Stimulated activated CD4-positive, alpha-beta T cell treated with anti-CD3 and anti-CD28 coated beads, Interleukin-15, amount 100 ng/mL, for 1 hour (primary cell): ENCODE measurements at places on chromosomes 7 and 10.

DNA sequence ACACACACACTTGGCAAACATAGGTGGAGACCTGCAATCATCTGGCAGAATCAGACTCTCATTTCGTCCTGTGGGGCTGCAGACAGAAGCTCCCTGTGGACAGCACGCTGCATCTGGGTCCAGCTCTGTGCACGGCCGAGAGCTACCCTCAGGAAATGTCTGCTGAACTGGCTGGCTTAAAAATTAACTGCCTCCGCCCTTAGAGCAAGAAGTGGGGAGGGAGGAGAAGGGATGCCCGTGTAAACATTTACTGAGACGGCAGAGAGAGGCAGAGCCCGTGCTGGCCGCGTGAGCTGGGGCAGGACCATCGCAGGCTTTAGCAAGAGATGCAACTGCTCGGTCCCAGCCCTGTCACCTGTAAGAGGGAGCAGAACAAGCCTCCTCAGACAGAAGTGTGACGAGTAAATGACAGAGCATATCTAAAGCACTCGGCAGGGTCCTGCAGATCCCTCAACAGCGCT lies 81.8 kb downstream of the TNS3 start:
- DNase-seq, result no peak

DNA sequence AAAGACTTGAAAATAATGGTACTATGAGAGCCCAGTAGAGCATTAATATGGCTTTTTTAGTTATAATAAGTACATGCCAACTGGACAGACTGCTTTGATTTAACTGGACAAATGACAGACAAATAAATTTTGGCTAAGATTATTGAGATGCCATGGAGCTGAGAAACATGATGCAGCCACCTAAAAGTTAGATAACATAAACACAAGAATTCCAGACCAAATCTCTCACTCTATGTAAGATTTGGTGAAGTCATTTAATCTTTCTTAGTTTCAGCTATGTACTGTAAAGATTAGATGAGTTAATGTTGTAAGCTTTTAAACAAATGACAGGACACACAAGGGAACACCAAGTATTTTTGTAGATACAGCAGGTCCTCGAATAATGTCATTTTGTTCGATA lies 118.2 kb downstream of the CACNA2D1 start:
- no peak for DNase-seq

GRCh38 chr10:85761906-85762445 lies 604.6 kb downstream of the GRID1 start:
- no peak for DNase-seq

DNA sequence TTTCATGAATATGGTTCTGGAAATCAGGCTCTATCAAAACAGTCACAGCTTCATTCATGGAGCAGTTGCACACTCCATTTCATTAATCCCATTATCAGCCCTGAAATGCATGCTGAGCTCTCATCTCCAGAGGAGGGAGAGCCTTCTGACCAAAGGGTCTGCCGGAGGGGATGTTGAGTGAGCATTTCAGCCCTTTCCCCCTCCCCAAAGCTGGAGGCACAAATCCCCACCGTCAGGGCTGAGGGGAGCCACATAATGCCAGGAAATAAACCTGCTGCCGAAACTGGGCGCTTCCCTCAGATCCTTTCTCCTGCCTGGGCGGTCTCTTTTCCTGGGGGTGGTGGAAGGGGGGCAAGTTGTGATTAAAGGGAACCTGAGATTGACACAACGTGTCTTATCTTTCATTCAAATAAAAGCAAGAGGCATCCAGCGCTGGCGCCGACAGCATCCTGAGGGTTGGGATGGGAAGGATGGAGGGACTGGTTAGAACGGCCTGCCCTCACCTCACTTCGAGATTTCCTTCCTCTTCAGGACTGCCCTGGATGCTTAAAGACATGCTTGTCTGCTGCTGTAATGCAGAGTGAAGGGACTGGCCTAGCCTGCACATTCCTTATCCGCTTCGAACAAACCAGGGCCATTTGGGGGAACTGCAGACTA lies 71.6 kb downstream of the TLL2 start:
- no peak for DNase-seq
